ENCODE measurements at places on chromosomes 4 and X. TPM values are rescaled to one million over a fixed set of nuclear protein-coding genes. Genes with fewer than 3 reads are reported as not detected.

DMRTC1 gene
- not detected for total RNA-seq

GPR119 gene
- not detected for total RNA-seq

AFF1 gene
- 73.5 TPM for total RNA-seq

MFAP3L gene
- 8.1 TPM for total RNA-seq

BRCC3 gene
- 8.3 TPM for total RNA-seq

AFM gene
- not detected for total RNA-seq

FAM236C gene
- not detected for total RNA-seq

HNRNPH2 gene
- 40.5 TPM for total RNA-seq

PRSS12 gene
- total RNA-seq: not detected

SYTL5 gene
- not detected for total RNA-seq
